NCI-H1930 (cell line): ENCODE measurements at places on chromosomes 5 and 9.

GRCh38 chr5:167678481-167678880 lies 613.0 kb upstream of the WWC1 start:
- DNase-seq, result no peak

DNA sequence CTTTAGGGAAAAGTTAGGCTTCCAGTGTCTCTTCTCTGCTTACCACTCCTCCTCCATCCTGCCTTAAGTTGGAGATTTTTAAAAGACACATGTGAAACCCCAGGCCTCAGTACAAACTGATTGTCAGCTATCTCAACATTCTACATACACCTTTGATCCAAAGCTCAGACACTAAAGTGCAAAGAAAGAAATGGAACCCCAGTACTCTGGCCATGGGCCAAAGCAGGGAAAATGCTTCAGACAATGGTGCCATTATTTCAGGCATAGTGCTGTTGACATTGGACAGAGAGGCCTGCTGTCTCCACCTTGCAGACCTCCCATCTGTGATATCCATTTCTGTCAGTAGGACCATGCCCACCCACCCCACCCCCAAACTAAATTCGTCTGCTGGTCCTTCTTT lies 49.1 kb downstream of the G3BP1 start:
- DNase-seq, result no peak

DNA sequence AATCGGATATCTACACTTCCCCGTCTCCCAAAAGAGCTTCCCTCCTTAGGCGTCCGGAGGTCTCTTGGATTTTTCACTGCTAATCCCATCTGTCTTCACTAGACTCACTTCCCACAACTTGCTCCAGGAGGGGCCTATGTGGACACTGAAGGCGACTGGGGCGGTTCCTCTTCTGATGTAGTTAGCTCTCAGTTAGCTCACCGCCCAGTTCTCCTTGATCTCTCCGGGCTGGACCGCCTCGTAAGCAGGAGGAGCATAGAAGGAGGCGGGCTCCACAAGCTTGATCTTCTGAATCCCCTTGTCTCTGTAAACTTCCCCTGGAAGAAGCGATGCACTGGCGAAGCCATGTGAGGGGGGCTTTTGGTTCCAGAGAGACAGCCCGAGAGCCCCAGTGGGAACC lies 112.0 kb upstream of the SELENOP start:
- DNase-seq, result no peak

GRCh38 chr5:23084815-23085214 lies 231.7 kb upstream of the CDH12 start:
- DNase-seq, result no peak
